Neural progenitor cell (in vitro differentiated cells): ENCODE measurements at places on chromosomes 11 and 22.

DNA sequence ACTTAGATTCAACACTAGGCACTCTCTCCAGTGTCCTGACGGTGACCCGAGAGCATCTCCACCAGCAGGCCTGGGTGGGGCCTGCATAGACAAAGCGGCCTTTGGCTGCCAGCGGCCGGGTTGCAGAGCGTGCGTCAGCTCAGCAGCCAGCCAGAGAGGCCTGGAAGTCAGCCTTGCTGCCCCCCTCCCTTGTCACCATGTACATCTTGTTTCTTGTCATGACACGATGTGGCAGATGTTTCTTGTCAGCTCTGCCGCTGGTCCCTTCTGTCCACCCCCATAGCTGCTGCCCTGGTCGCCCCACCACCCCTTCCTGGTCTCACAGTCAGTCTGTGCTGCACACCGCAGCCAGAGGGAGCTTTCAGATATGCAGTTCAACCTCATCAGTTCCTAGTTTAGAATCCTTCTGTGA lies 33.1 kb upstream of the CBX7 start:
- DNase-seq: no peak
- H3K27ac ChIP-seq: no peak overlapping the region
- H3K36me3 ChIP-seq: no peaks in the 10 kb centered on the region
- H3K27me3 ChIP-seq: no peaks in the 10 kb centered on the region
- H3K4me3 ChIP-seq: no peak overlapping the region

GRCh38 chr11:77067861-77068443 lies 1.2 kb downstream of the CAPN5 start:
- peaks cover 10% of the 10 kb centered on the region for H3K27me3 ChIP-seq
- H3K4me3 ChIP-seq: peak overlapping the region; percentile 75
- H3K4me1 ChIP-seq: peaks cover 13% of the 10 kb centered on the region
- H3K27ac ChIP-seq: no peak overlapping the region
- H3K36me3 ChIP-seq: no peaks in the 10 kb centered on the region

GRCh38 chr11:94151903-94152677 lies 23.4 kb downstream of the PANX1 start:
- no peak overlapping the region for H3K27ac ChIP-seq
- H3K4me1 ChIP-seq: peaks cover 11% of the 10 kb centered on the region
- DNase-seq: no peak
- no peak overlapping the region for H3K4me3 ChIP-seq
- H3K36me3 ChIP-seq: peaks cover 6% of the 10 kb centered on the region
- no peaks in the 10 kb centered on the region for H3K27me3 ChIP-seq

GRCh38 chr11:57596266-57596885 lies 1.1 kb upstream of the SERPING1 start:
- DNase-seq: no peak
- H3K4me1 ChIP-seq: peaks cover 50% of the 10 kb centered on the region
- no peaks in the 10 kb centered on the region for H3K27me3 ChIP-seq
- no peaks in the 10 kb centered on the region for H3K36me3 ChIP-seq

GRCh38 chr11:64802370-64803157 lies 450 bp downstream of the MAP4K2 start:
- peak overlapping the region; percentile 57 for H3K4me3 ChIP-seq
- no peak for DNase-seq
- H3K27me3 ChIP-seq: no peaks in the 10 kb centered on the region
- no peaks in the 10 kb centered on the region for H3K4me1 ChIP-seq
- H3K27ac ChIP-seq: no peak overlapping the region
- H3K36me3 ChIP-seq: no peaks in the 10 kb centered on the region

DNA sequence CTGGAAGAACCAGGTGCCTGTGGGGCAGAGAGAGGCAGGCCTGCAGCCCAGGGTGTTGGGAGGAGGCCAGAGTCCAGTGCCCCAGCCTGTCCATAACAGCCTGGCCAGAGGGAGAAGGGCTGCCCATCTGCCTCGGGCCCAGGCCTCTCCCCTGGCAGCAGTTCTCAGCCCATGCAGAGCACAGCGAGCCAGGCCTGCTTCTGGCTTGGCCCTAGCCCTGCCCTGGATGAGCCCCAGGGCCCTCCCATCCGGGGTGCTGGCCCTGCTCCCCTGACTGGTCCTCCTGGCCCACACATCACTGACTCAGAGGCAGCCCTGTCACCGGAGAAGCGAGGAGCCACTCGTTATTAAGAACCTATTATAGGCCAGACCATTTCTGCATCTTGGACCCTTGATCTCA lies 19.7 kb upstream of the MYRF start:
- H3K27ac ChIP-seq: no peak overlapping the region
- no peak overlapping the region for H3K4me3 ChIP-seq
- H3K36me3 ChIP-seq: no peaks in the 10 kb centered on the region
- no peaks in the 10 kb centered on the region for H3K4me1 ChIP-seq
- H3K27me3 ChIP-seq: no peaks in the 10 kb centered on the region

GRCh38 chr11:37712251-37712650 lies 1114.2 kb upstream of the RAG2 start:
- H3K36me3 ChIP-seq: no peaks in the 10 kb centered on the region
- DNase-seq: peak; percentile 60
- no peaks in the 10 kb centered on the region for H3K27me3 ChIP-seq
- H3K4me3 ChIP-seq: no peak overlapping the region

DNA sequence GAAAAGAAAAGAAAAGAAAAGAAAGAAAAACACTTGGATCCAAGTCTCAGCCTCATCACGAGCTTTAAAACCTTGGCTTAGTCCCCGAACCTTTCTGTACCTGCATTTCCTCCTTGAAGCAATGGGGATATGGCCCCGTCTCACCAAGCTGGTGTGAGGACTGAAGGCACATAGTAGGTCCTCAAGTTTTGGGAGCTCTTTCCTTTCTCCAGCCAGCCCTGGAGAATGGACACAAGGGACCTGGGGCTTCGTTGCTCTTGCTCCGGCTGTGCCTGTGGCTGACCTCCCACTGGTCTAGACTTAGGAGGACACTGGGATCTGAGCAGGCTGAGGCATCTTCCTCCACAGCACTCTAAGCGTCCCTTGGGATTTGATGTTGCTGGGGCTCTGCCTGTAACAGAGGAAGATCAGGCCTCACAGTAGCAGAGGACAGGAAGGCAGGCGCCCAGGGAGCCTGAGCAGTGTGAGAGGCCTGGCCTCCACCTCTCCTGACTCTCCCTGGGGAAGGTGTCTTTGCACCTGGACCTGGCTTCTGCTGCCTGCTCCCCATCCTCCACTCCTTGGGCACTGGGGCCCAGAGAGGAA lies 32.8 kb downstream of the KCNC1 start:
- no peaks in the 10 kb centered on the region for H3K27me3 ChIP-seq
- no peak for DNase-seq
- H3K4me1 ChIP-seq: peaks cover 33% of the 10 kb centered on the region

- H3K27ac ChIP-seq: no peak overlapping the region
- H3K27me3 ChIP-seq: peaks cover 42% of the 10 kb centered on the region
- no peaks in the 10 kb centered on the region for H3K4me1 ChIP-seq
- H3K36me3 ChIP-seq: no peaks in the 10 kb centered on the region
- DNase-seq: no peak
- H3K4me3 ChIP-seq: no peak overlapping the region
These were observed 1.5 kb upstream of the USP18 start for GRCh38 chr22:18148293-18148965.

- no peak overlapping the region for H3K4me3 ChIP-seq
- H3K4me1 ChIP-seq: peaks cover 4% of the 10 kb centered on the region
- no peaks in the 10 kb centered on the region for H3K36me3 ChIP-seq
- no peaks in the 10 kb centered on the region for H3K27me3 ChIP-seq
These were observed 16.8 kb downstream of the TPST2 start for GRCh38 chr22:26573026-26573662.

DNA sequence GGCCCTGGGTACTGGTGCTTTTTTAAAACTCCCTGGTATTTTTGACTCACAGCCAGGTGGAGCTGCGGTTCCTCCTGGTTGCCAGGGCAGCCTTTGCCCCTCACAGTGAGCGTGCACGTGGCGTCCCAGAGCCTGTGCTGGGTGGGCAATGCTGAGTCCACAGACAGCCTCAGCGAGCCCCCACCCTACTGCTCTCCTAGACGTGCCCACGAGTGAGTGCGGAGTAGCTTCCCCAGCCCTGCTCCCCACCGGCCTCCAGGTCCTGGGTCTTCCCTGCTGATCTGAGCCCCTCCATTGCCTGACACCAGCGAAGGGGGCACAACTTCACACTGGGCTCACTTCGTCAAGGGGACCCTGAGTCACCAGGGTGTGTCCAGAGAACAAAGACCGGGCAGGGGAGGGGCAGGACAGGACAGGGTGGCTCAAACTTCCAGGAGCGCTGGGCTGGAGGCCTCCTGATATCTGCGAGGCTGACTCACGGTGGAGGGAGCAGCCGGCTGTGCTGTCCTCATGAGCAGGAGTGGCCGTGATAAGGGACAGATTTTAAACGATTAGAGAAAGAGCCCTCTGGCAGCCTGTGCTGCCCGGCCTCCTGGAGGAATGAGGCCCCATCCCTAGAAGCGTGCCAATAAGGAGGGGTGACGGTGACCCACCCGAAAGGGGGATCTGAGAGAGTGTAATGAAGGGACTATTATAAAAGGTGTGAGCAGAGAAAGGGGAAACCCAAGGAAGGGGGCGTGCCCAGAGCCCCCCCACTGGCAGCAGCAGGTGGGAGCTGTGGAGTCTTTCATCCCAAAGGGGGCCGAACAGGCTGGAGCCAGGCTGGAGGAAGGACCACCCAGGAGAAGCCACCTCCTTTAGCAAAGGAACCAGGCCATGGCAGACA lies 129.3 kb upstream of the FGF3 start:
- H3K27ac ChIP-seq: no peak overlapping the region
- peak; percentile 42 for DNase-seq
- H3K36me3 ChIP-seq: no peaks in the 10 kb centered on the region

GRCh38 chr22:27348634-27349033 lies 452.9 kb downstream of the MN1 start:
- H3K4me1 ChIP-seq: peaks cover 30% of the 10 kb centered on the region
- H3K36me3 ChIP-seq: no peaks in the 10 kb centered on the region
- H3K27ac ChIP-seq: no peak overlapping the region
- DNase-seq: no peak

DNA sequence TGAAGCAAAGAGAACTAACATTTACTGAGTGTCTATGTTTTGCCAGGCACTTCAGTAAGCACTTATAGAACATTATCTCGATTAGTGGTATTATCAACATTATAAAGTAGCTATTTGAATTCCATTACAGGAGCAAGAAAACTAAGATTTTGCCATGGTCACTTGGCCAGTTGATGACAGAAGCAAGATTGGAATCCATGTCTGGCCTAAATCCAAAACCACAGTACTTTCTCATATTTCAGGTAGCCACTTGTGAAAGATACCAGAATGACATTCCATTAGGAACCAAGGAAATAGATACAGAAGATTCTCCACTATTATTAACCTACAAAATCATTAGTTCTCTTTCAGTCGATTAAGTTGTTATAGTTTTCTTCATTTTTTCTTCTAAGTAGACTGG lies 691.0 kb upstream of the API5 start:
- no peak for DNase-seq
- H3K4me1 ChIP-seq: peaks cover 18% of the 10 kb centered on the region
- H3K27ac ChIP-seq: no peak overlapping the region
- no peaks in the 10 kb centered on the region for H3K27me3 ChIP-seq
- no peaks in the 10 kb centered on the region for H3K36me3 ChIP-seq
- no peak overlapping the region for H3K4me3 ChIP-seq

- H3K4me3 ChIP-seq: no peak overlapping the region
- H3K27me3 ChIP-seq: no peaks in the 10 kb centered on the region
- H3K27ac ChIP-seq: no peak overlapping the region
- DNase-seq: no peak
These were observed 11.3 kb upstream of the RHOD start for GRCh38 chr11:67045314-67045713.

DNA sequence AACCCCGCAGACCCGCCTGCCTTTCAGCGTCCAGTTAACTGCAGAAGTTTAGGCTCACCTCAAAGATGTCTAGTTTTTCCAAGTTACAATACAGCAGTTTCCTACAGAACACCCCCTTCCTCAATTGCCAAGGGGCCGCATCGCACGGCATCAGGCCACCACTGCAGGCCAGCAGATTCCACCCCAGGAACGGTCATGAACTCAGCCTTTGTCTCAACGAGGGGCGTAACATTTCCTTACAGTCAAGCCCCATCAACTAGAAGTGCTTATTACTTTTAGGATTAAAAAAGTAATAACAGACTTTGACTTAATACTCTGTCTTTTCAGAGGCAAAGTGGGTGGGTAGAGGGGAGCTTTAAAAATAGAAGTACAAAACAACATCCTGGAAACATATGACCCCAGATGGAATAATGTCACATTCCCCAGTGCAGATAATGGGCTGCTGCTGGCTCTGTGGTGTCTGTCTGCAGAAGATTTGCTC lies 36.3 kb downstream of the PPP2R1B start:
- no peak for DNase-seq
- H3K27me3 ChIP-seq: no peaks in the 10 kb centered on the region
- H3K36me3 ChIP-seq: peaks cover 2% of the 10 kb centered on the region
- H3K4me1 ChIP-seq: peaks cover 14% of the 10 kb centered on the region

DNA sequence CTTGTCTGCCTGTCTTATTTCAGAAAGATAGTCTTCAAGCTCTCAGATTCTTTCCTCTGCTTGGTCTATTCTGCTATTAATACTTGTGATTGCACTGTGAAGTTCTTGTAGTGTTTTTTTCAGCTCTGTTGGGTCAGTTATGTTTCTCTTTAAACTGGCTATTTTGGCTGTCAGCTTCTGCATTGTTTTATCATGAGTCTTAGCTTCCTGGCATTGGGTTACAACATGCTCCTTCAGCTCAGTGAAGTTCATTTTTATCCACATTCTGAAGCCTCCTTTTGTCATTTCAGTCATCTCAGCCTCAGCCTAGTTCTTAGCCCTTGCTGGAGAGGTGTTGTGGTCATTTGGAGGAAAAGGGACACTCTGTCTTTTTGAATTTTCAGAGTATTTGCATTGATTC lies 15.5 kb upstream of the DEPDC7 start:
- no peaks in the 10 kb centered on the region for H3K36me3 ChIP-seq
- no peak for DNase-seq
- H3K27ac ChIP-seq: no peak overlapping the region
- no peaks in the 10 kb centered on the region for H3K27me3 ChIP-seq

GRCh38 chr11:86933891-86934581 lies 21.2 kb downstream of the FZD4 start:
- DNase-seq: no peak
- no peaks in the 10 kb centered on the region for H3K4me1 ChIP-seq
- H3K4me3 ChIP-seq: no peak overlapping the region
- no peaks in the 10 kb centered on the region for H3K36me3 ChIP-seq
- no peaks in the 10 kb centered on the region for H3K27me3 ChIP-seq

- H3K36me3 ChIP-seq: peaks cover 4% of the 10 kb centered on the region
- H3K4me1 ChIP-seq: no peaks in the 10 kb centered on the region
- DNase-seq: no peak
- no peaks in the 10 kb centered on the region for H3K27me3 ChIP-seq
- H3K27ac ChIP-seq: no peak overlapping the region
These were observed 71.5 kb downstream of the FBLN1 start for GRCh38 chr22:45574069-45574703.

- no peak for DNase-seq
- peaks cover 24% of the 10 kb centered on the region for H3K4me1 ChIP-seq
- H3K27ac ChIP-seq: no peak overlapping the region
- no peaks in the 10 kb centered on the region for H3K36me3 ChIP-seq
- no peaks in the 10 kb centered on the region for H3K27me3 ChIP-seq
These were observed 1.6 kb downstream of the APOL2 start for GRCh38 chr22:36237462-36238372.

- no peak overlapping the region for H3K27ac ChIP-seq
- no peak for DNase-seq
- no peaks in the 10 kb centered on the region for H3K27me3 ChIP-seq
- peaks cover 10% of the 10 kb centered on the region for H3K4me1 ChIP-seq
- H3K36me3 ChIP-seq: no peaks in the 10 kb centered on the region
These were observed 7.4 kb upstream of the IFITM3 start for GRCh38 chr11:328012-328411.
